ENCODE measurements at places on chromosomes 12 and 14.

- DNase-seq, result no peak
Measured at GRCh38 chr14:26281280-26281998, 316.4 kb downstream of the NOVA1 start.

- DNase-seq, result no peak
Measured at GRCh38 chr14:96052541-96053247, 13.5 kb downstream of the C14orf132 start.

DNA sequence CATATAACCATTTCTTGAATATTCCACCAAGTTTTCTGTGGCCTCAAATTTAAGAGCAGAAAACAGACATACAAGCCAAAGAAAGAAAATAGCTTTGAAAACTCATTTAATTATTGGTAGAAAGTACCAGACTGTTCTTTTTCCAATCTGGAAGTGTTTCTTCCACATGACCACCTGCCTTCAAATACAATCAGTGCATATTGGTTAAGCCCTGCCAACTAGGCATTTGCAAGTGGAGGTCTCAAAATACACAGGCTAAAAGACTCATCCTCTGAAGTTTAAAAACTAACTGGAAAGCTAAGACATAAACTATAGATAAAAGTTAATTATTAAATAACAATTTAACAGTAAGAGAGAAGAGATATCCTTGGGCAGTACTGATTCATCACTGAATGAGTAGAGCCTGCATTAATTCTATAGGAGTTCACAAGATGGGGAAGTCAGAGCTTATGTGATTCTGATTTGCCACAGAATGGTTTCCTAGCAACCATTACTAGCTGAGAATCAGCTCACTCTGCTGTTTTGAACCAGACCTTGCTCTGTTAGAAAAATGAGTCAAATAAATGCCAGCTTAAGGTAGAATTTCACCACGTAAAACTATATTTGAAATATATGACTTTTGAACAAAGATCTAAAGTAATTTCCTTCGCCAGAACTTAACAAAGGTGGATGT lies 433.8 kb downstream of the FUT8 start:
- DNase-seq, result no peak

- no peak for DNase-seq
Measured at GRCh38 chr12:88056571-88056970, 27.4 kb upstream of the C12orf50 start.

DNA sequence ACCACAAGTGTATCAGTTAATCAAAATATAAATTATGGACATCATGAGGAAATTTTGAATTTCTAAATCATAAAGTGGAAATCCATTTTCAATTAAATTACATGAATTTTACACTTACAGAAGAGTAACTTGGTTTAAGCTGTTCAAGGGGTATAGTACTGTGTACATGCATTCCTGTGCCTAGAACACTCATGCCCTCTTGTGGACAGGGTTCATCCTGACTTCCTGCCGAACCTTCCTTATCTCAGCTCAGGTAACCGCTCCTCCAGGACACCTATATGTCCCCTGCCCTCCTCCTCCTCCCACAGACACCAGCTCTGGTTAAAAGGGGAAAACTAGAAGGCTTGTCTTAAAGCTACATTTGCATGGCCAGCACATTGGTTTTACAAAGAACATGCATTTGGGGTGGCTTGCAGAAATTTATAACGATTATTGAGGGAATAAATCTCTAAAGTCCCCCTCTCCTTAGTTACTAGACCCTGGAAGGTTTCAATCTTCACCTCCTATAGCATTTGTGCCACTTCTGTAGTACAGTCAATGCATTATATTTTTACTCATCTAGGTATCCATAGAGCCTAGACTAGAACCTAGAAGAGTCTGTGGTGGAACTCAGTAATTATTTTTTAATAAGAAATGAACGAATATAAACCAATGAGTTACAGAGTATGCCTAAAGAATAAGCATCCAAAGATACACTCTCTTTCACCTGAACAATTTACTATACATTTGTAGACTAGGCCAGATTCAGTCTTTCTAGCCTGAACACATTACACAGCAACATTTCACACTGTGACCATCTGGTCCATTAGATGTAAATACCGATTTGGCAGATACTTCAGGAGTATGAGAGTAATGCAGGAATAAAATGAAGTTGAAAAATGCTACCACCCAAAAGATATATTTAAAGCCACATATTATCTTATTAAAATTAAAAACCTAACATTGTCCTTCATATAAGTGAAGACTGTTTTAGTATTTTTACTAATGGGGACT lies 345.6 kb downstream of the PAWR start:
- no peak for DNase-seq

DNA sequence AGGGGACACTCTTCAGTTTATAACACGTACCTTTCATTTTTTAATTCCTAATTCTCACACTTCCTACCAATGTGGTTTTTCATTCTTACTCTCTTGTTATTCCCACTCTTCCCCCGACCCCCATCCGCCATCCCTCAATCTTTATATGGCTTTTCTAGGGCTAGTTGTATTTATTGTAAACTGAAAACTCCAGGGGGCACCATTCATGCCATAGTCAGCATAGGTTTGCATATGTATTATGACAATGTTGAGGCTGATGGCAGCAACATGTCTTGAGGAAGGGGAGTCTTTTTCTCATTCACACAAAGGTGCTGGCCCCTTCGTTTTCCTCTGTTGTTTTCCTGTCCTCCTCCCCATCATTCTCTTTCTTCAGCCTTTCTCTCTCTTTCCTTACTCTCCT lies 27.7 kb upstream of the LTA4H start:
- no peak for DNase-seq

- DNase-seq, result no peak
Measured at GRCh38 chr14:22932146-22932545, 3.0 kb upstream of the PRMT5 start.

DNA sequence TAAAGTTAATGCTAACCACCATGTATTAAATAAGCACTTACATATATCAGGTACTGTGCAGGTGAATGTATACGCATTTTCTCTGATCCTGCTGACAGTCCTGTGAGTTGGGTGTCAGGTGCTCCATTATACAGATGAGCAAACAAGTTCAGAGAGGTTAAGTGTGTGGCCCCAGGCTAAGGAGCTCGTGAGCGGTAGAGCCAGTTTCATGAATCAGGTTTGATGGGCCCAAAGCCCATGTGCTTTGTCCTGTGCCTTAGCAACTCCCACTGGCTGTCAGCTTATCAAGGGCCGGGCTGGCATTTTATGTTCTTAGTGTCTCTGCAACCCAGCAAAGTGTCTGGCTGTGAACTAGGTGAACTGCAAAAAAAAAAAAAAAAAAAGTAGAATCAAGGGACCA lies 701.2 kb upstream of the TBX3 start:
- no peak for DNase-seq

DNA sequence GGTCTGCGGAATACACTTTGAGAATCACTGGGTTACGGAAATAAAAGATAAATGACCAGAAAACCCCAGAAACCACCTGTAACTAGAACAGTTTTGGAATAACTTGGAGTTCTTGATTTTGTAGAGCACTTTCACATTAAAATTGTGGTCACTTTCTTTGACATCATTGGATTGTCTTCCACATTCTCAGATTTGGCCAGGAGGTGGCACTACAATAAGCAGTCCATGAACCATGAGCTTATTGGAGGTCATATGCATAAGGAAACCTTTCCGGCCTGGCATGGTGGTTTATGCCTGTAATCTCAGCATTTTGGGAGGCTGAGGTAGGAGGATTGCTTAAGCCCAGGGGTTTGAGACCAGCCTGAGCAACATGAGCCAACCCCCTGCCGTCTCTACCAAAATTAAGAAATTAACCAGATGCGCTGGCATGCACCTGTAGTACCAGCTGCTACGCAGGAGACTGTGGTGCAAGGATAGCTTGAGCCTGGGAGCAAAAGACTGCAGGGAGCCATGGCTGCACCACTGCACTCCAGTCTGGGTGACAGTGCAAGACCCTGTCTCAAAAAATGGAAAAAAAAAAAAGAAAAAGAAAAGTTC lies 107.7 kb upstream of the CAND1 start:
- peak; percentile 6 for DNase-seq

DNA sequence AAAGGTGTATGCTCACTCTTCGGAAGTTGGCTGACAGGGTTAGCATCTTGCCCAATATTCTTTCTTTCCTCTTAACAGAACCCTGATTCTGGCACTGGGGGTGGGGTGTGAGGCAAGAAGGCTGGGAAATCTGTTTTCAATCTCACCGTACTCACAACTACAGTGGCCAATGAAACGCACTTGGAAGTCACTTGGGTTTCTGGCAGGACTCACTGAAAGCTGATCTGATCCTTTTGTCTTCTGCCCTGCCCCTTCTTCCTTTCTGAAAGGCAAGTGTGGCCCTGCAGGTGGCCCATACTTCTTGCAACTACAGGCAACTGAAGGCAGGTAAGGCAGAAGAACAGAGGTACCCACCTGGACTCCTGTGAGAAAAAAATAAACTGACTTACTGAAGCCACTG lies 106.9 kb downstream of the STXBP6 start:
- no peak for DNase-seq

DNA sequence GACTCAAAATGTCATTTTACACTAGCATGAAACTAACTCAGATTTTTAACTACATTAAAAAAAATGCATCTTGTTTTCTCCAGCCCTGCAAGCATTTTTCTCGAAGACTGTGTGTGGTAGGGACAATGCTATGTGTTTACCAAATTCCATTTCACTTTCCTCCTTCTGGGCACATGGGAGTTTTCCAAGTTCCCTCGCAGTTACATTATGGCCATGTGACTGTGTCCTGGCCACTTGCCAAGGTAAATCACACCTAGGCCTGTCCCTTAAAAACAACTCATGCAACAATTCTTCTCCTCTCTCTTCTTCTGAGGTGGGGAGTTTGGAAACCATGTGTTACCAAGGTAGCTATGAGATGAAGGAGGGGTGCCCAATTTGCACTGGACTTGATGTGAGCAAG lies 108.7 kb downstream of the SYT10 start:
- no peak for DNase-seq

DNA sequence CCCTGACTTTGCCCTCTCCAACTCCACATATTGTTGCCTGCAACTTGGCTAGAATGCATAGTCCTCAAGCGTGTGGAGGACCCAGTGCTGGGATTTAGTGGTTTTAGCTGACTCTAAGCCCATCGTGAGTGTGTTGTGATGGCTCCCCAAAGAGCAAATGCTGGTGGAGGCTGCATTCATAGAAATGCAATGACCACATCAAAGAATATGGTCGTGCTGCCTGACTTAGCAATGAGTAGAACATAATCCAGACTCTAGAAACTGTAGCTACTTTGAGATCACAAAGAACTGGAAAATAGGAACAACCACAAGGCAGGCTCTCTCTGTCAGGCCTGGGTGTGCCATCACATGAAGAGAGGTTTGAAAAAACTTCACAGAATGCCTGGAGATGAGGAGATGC lies 1.3 kb downstream of the DYRK4 start:
- no peak for DNase-seq

DNA sequence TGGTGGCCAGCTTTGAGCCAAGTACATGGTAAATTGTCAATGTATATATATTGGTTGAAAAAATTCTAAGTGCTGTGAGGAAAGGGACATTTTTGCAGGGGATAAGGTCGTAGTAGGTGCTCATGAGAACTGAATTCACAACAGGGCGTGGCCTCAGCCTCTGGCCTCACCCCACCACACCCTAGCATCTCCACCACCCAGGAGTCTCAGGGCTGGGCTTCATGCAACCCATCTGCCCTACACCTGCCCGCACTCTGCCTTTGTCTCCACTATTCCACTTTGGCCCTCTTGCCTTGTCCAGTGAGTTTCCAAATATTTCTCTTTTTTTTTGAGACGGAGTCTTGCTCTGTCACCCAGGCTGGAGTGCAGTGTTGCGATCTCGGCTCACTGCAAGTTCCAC lies 22.1 kb upstream of the AQP2 start:
- DNase-seq, result no peak

GRCh38 chr14:43535231-43535838 lies 971.7 kb downstream of the FSCB start:
- DNase-seq, result no peak

DNA sequence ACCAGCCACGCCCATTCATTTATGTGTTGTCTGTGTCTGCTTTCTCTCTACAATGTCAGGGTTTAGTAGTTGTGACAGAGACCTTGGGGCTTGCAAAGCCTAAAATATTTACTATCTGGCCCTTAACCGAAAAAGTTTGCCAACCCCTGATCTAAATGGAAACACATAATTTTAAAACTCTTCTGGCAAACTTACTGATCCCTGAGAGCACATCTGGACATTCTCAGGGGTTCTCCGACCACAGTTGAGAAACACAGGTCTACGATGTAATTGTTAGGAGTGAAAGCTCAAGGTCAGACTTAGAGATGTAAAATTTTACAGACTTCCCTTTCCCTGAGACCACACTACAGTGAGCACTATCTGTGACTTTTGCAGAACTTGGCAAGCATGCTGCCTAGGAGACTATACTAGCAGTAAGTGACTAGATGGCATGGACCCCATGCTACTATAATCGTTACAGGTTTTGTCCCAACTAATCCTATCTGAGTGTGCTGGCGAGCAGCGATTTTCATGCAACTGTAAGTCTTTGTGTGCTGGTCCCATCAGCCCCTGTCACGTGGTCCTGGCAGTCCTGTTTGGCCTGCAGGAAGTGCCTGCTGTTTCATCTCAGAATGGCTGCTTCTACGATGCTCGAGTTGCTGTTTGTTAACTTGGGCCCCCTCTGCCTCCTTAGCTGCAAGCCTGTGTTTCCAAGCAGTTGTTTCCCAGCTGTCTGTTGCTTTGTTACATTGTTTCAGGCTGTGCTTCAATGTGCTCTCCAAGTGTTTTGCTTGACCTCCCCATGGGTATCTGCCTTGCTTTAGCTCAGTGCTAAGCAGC lies 21.6 kb downstream of the TMTC2 start:
- DNase-seq, result no peak

DNA sequence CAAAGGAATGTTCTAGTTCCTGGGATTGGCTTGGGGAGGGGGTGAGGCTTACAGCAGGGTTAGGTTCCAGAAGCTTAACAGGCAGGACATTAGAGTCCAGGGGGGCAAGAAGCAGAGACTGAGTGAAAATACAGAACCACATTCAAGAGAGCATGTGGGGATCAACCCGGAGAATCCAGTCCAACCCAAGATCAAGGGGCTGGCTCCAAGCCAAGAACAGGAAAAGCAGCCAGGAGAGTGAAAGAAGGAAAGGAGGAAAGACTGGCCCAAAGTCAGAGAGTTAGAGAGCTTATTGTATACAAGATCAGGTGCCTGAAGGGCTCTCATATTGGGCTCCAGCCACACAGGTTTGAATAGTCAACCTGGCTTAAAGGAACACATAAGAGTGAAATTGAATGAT lies 190.3 kb upstream of the CDKN3 start:
- no peak for DNase-seq

GRCh38 chr12:132520421-132521199 lies 30.7 kb downstream of the FBRSL1 start:
- no peak for DNase-seq

DNA sequence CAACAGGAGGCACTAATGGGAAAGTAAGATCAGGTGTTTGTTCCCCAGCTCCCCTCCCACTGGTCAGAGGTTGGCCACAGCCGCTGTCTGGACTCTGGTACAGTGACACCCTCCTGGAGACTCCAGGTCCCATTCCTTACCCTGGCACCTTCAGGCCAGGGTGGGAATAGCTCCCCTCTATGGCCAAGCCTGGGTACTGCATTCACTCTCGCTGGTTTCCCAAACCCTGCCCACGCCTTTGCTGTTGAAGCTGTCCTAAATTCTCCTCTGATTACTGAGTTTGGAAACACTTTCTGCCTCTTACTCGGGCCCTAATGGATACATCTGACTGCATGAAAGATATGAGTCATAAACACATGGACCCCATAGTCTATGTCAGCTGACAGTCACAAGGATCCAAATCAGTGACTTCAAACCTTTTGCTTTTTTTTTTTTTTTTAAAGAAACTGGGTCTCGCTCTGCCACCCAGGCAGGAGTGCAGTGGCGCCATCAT lies 17.9 kb downstream of the HRK start:
- no peak for DNase-seq

GRCh38 chr14:77094672-77095284 lies 3.3 kb upstream of the CIPC start:
- peak; percentile 76 for DNase-seq
